Left ventricle myocardium inferior (tissue), 1 donor: ENCODE measurements at places on chromosomes 4 and X.
A peak's percentile ranks its signal among the peaks of the same experiment; 100 is the strongest.

DNA sequence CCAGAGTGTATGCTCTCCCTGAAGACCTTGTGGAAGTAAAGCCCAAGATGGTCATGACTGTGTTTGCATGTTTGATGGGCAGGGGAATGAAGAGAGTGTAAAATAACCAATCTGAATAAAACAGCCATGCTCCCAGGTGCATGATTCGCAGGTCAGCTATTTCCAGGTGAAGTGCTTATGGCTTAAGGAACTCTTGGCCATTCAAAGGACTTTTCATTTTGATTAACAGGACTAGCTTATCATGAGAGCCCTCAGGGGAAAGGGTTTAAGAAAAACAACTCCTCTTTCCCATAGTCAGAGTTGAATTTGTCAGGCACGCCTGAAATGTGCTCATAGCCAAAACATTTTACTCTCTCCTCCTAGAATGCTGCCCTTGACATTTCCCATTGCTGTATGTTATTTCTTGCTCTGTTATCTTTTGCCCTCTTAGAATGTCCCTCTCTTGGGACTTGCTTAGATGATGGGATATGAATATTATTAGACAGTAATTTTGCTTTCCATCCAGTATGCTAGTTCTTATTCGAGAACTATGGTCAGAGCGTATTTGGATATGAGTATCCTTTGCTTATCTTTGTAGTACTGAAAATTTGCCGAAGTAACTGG is 88.6 kb downstream of the PLS3 start:
- no peaks in the 10 kb centered on the region for H3K27me3 ChIP-seq
- no peak overlapping the region for H3K4me3 ChIP-seq
- DNase-seq = no peak
- H3K27ac ChIP-seq = peak overlapping the region; percentile 50

DNA sequence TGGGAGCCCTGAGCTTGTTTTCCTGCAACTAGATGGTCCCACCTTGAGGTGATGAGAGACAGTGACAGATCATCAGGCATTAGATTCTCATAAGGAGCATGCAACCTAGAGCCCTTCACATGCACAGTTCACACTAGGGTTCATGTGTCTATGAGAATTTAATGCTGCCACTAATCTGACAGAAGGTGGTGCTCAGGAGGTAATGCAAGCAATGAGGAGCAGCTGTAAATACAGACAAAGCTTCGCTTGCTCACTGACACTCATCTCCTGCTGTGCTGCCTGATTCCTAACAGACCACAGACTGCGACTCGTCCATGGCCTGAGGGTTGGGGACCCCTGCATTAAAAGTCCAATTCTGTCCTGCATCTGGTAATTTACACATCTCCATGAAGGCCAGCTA is 141.6 kb downstream of the KCNIP4 start:
- DNase-seq = no peak
- H3K4me1 ChIP-seq = no peaks in the 10 kb centered on the region
- no peaks in the 10 kb centered on the region for H3K27me3 ChIP-seq
- no peaks in the 10 kb centered on the region for H3K36me3 ChIP-seq
- no peak overlapping the region for H3K4me3 ChIP-seq

DNA sequence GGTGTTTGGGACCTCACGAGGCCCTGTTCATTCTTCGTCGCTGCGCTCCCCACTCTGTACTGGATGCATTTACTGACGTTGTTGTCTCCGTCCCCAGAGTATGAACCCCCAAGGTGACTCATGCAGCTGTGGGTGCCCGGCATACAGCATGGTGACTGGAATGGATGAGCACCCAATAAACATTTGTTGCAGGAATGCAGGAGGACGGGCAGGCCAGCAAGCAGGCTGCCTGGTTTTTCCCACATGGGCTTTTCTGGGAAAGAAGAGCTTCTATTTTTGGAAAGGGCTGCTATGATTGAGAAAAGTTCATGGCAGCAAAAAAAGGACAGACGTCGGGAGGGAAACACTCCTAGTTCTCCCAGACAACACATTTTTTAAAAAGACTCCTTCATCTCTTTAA is 893 bp upstream of the SOD3 start:
- H3K4me1 ChIP-seq = peaks cover 27% of the 10 kb centered on the region
- peak overlapping the region; percentile 59 for H3K4me3 ChIP-seq
- peak overlapping the region; percentile 82 for H3K27ac ChIP-seq
- DNase-seq = no peak

DNA sequence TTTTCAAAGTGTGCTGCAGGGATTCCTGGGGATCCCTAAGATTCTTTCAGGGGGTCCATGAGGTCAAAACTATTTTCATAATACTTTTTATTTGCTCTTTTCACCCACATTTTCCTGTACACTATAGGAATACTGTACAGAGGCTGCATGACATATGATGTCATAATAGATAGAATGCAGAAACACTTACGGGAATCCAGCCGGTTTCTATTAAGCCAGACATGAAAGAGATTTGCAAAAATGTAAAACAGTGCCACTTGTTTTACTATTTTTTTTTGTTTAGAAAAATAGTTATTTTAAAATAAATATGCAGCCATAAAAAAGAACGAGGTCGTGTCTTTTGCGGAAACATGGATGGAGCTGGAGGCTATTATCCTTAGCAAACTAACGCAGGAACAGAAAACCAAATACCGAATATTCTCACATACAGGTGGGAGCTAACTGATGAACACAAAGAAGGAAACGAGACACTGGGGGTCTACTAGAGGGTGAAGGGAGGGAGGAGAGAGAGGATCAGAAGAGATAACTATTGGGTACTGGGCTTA is 5.0 kb downstream of the ZFX start:
- no peak for DNase-seq
- peaks cover 78% of the 10 kb centered on the region for H3K4me1 ChIP-seq
- no peaks in the 10 kb centered on the region for H3K36me3 ChIP-seq
- peak overlapping the region; percentile 21 for H3K4me3 ChIP-seq

DNA sequence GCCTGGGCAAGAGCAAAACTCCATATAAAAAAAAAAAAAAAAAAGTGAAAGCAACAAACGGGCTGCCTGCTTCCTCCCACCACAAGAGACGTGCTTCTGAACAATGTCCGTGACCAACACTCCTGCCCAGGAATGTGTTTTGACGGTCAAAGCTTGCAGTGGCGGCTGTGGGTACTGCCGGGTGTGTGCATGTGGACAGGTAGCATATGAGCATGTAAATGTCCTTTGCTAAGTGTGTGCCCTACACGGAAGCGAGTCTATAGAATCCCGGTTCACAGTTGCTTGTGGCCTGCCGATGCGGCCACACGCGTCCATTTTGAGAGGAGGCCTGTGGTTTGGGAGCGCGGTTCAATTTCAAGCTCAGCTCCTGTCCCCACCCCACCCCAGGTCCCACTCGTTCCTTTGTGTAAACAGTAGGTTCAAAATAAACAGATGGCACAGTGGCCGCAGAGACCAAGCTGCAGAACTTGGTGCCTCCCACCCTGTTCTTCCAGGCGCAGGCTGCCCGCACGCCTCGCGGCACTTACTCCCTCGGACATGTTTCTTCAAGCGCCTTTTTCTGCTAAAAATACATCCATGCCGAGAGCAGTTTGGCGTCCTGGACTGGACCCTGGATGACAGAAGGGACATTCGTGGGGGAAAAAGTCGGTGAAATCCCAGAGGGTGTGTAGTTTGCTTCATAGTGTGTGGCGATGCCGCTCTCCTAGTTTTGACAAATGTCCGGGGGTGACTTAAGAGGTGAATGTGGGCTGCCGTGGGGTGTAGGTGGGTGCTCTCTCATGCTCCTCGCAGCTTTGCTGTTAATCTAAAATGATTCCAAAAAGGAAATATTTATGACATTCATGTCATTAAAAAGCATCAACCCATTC is 11.5 kb upstream of the NKX1-1 start:
- no peaks in the 10 kb centered on the region for H3K4me1 ChIP-seq
- no peak overlapping the region for H3K4me3 ChIP-seq
- no peak overlapping the region for H3K27ac ChIP-seq
- no peaks in the 10 kb centered on the region for H3K36me3 ChIP-seq
- no peak for DNase-seq
- peaks cover 97% of the 10 kb centered on the region for H3K27me3 ChIP-seq

- peaks cover 60% of the 10 kb centered on the region for H3K4me1 ChIP-seq
- peak within 1 kb of the TSS; percentile 90 for H3K4me3 ChIP-seq
- H3K36me3 ChIP-seq = no peaks in the 10 kb centered on the region
- peak; percentile 86 for DNase-seq
Measured at GRCh38 chr4:78776079-78776728, at the start of gene BMP2K. TSS of gene BMP2K (plus strand) at chr4:78776350. CDS start at chr4:78776544, 194 bp downstream.

GRCh38 chr4:113471146-113471860 is 290.2 kb downstream of the CAMK2D start:
- peaks cover 84% of the 10 kb centered on the region for H3K4me1 ChIP-seq
- H3K4me3 ChIP-seq = no peak overlapping the region
- peak overlapping the region; percentile 91 for H3K27ac ChIP-seq
- no peaks in the 10 kb centered on the region for H3K27me3 ChIP-seq
- peaks cover under 1% of the 10 kb centered on the region for H3K36me3 ChIP-seq

- no peak overlapping the region for H3K4me3 ChIP-seq
- H3K27me3 ChIP-seq = no peaks in the 10 kb centered on the region
- H3K4me1 ChIP-seq = no peaks in the 10 kb centered on the region
- no peak for DNase-seq
- no peak overlapping the region for H3K27ac ChIP-seq
Measured at GRCh38 chr4:166957451-166957850, 276.8 kb downstream of the SPOCK3 start.

GRCh38 chrX:150162141-150162540 is 201.0 kb upstream of the MAMLD1 start:
- H3K27ac ChIP-seq = no peak overlapping the region
- no peaks in the 10 kb centered on the region for H3K4me1 ChIP-seq
- no peaks in the 10 kb centered on the region for H3K36me3 ChIP-seq
- no peak for DNase-seq

GRCh38 chr4:68338625-68339024 is 11.3 kb downstream of the YTHDC1 start:
- peak overlapping the region; percentile 2 for H3K4me3 ChIP-seq
- peak overlapping the region; percentile 64 for H3K27ac ChIP-seq
- H3K36me3 ChIP-seq = peaks cover 37% of the 10 kb centered on the region
- H3K4me1 ChIP-seq = peaks cover 91% of the 10 kb centered on the region
- H3K27me3 ChIP-seq = no peaks in the 10 kb centered on the region
- DNase-seq = no peak

GRCh38 chrX:78769946-78770345 is 22.4 kb downstream of the LPAR4 start:
- H3K4me1 ChIP-seq = no peaks in the 10 kb centered on the region
- no peak overlapping the region for H3K4me3 ChIP-seq
- H3K27ac ChIP-seq = no peak overlapping the region
- no peak for DNase-seq
- H3K27me3 ChIP-seq = no peaks in the 10 kb centered on the region
- H3K36me3 ChIP-seq = no peaks in the 10 kb centered on the region

GRCh38 chr4:41205854-41206460 is 8.4 kb downstream of the APBB2 start:
- H3K4me1 ChIP-seq = peaks cover 92% of the 10 kb centered on the region
- H3K4me3 ChIP-seq = no peak overlapping the region
- peak overlapping the region; percentile 59 for H3K27ac ChIP-seq
- H3K36me3 ChIP-seq = no peaks in the 10 kb centered on the region
- H3K27me3 ChIP-seq = no peaks in the 10 kb centered on the region

GRCh38 chrX:16466640-16467432 is 183.1 kb upstream of the S100G start:
- H3K4me3 ChIP-seq = no peak overlapping the region
- H3K27ac ChIP-seq = no peak overlapping the region
- no peaks in the 10 kb centered on the region for H3K4me1 ChIP-seq
- H3K36me3 ChIP-seq = no peaks in the 10 kb centered on the region
- no peaks in the 10 kb centered on the region for H3K27me3 ChIP-seq

DNA sequence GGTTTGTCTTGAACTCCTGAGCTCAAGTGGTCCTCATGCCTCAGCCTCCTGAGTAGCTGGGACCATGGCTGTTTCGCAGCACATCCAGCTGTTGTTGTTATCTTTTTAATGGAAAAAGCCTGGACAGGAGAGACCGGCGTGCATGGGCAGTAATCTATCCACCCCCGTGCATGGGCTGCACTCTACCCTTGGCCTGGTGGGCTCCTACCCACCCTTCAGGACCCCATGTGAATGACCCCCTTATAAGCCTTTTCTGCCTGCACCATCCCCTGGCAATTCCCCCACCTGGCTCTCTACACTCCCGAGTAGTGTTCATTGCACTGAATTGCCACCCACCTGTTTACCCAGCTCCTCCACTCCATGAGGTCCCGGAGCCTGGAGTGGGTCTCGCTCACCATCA is 18.9 kb upstream of the HTRA3 start:
- no peaks in the 10 kb centered on the region for H3K36me3 ChIP-seq
- H3K4me3 ChIP-seq = no peak overlapping the region
- DNase-seq = no peak
- H3K4me1 ChIP-seq = peaks cover 24% of the 10 kb centered on the region

DNA sequence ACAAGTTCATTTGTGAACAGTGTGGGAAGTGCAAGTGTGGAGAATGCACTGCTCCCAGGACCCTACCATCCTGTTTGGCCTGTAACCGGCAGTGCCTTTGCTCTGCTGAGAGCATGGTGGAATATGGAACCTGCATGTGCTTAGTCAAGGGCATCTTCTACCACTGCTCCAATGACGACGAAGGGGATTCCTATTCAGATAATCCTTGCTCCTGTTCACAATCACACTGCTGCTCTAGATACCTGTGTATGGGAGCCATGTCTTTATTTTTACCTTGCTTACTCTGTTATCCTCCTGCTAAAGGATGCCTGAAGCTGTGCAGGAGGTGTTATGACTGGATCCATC is 5.5 kb downstream of the SPRY1 start:
- H3K36me3 ChIP-seq = peaks cover 59% of the 10 kb centered on the region
- DNase-seq = no peak
- H3K27me3 ChIP-seq = no peaks in the 10 kb centered on the region
- peaks cover 90% of the 10 kb centered on the region for H3K4me1 ChIP-seq

- H3K4me3 ChIP-seq = no peak overlapping the region
- H3K4me1 ChIP-seq = peaks cover 8% of the 10 kb centered on the region
Measured at GRCh38 chr4:110106931-110107296, 91.5 kb downstream of the ELOVL6 start.

- DNase-seq = peak; percentile 59
- H3K36me3 ChIP-seq = no peaks in the 10 kb centered on the region
- H3K27ac ChIP-seq = peak overlapping the region; percentile 85
- no peaks in the 10 kb centered on the region for H3K27me3 ChIP-seq
- peaks cover 23% of the 10 kb centered on the region for H3K4me1 ChIP-seq
Measured at GRCh38 chrX:13028871-13029636, 15.4 kb downstream of the FAM9C start.

- H3K4me1 ChIP-seq = no peaks in the 10 kb centered on the region
- no peaks in the 10 kb centered on the region for H3K27me3 ChIP-seq
- no peak for DNase-seq
Measured at GRCh38 chr4:107592519-107592918, 127.5 kb downstream of the PAPSS1 start.

DNA sequence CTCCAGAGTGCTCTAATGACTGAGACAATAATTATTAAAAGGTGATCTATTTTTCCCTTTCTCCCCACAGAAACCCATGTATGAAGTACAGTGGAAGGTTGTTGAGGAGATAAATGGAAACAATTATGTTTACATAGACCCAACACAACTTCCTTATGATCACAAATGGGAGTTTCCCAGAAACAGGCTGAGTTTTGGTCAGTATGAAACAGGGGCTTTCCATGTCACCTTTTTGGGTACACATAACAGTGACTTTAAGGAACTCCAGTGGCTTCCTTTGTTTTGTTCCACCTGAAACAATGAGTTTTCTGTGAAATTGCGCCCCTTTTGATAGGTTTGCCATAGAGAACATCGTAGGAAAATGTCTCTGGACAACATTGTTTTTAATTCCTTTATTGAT is 69.6 kb downstream of the KIT start:
- H3K27ac ChIP-seq = no peak overlapping the region
- H3K4me3 ChIP-seq = no peak overlapping the region
- no peaks in the 10 kb centered on the region for H3K27me3 ChIP-seq
- peaks cover 9% of the 10 kb centered on the region for H3K4me1 ChIP-seq
- H3K36me3 ChIP-seq = no peaks in the 10 kb centered on the region

- no peaks in the 10 kb centered on the region for H3K27me3 ChIP-seq
- peaks cover 11% of the 10 kb centered on the region for H3K4me1 ChIP-seq
- H3K4me3 ChIP-seq = no peak overlapping the region
- DNase-seq = no peak
- H3K36me3 ChIP-seq = peaks cover 13% of the 10 kb centered on the region
Measured at GRCh38 chrX:15814771-15815365, 24.6 kb downstream of the ZRSR2 start.
